ENCODE measurements at places on chromosomes 6 and 20.

- DNase-seq = no peak
Observed at GRCh38 chr20:46865824-46866223, 28.8 kb upstream of the EYA2 start.

GRCh38 chr20:62695448-62696414, 12.9 kb upstream of the NTSR1 start:
- DNase-seq = no peak

- DNase-seq = no peak
Observed at GRCh38 chr6:82057846-82058554, 189.5 kb downstream of the IBTK start.

- DNase-seq = no peak
Observed at GRCh38 chr6:54266400-54266923, 41.8 kb upstream of the TINAG start.

DNA sequence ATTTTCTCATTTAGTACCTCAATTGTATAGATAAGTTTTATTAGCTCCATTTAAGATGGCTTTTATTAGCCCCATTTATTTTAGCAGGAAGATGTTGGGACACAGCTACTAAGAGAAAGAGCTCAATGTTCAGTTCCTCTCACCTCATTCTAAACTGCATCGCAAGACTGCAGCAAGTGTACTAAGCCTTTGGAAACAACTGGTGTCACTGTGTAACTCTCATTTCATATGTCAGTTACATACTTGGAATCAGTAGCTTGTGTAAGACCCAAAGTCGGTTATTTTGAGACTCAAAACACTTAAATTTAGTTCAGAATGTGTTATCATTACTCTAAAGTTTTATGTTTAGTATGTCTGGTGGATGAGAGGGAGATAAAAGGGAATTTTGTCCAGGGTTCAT, 482.9 kb downstream of the BMP2 start:
- DNase-seq = no peak

GRCh38 chr6:155026706-155027045, 31.6 kb downstream of the TIAM2 start:
- no peak for DNase-seq

DNA sequence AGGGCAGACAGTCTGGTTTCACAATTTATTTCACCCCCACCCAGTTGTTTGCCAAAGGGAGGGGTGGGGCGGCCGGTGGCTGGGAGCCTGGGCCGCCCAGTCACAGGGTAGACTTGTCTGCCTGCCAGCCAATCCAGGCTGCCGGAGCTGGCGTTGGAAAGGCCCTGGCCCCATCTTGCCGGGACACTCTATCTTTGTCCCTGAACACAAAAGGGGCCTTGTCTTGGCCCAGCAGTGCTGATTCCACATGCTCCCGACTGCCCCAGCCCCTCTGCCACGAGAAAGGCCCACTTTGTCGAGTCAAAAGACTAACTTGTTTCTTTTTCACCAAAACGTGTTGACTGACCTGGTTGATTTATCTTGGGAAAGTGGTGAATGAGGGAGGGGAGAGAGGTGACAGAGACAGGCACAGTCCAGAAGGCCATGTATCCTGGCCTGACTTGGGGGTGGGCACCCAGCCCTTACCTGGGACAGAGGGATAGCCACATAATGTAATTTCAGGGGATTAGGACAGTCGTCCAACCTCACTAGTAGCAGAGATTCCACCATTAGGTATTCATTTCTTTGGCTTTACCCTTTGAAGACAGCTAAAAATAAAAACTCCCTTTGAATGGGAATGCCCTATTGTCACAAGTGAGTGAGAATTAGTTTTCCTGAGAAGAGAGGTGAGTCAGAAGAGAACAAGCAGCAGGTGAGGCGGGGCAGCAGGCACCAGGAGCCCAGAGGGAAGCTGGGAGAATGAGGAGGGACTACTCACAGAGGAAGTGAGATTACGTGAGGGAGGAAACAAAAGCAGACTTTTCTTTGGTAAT, 67.0 kb upstream of the SIRPA start:
- DNase-seq = no peak

DNA sequence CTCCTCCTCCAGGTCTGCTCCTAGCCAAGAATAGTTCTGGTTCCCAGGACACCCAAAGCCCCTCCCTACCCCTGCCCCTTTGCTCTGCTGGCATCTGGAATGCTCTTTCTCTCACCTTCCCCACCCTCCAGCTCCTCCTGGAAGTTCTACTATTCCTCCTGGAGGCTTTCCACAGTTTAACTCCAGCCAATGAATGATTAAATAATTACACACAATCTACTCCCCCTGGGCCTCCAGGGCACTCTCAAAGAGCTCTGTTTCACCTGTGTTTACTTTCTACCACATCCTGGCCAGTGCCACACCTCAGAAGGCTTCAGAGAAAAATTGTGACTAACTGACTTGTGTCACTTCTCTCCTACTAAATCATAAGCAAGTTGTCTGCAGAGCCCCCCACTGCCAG, 36.2 kb downstream of the GCM1 start:
- no peak for DNase-seq

- DNase-seq = no peak
Observed at GRCh38 chr20:33348136-33348937, 53.0 kb downstream of the CDK5RAP1 start.

GRCh38 chr6:167679790-167680604, 146.7 kb upstream of the AFDN start:
- DNase-seq = no peak

DNA sequence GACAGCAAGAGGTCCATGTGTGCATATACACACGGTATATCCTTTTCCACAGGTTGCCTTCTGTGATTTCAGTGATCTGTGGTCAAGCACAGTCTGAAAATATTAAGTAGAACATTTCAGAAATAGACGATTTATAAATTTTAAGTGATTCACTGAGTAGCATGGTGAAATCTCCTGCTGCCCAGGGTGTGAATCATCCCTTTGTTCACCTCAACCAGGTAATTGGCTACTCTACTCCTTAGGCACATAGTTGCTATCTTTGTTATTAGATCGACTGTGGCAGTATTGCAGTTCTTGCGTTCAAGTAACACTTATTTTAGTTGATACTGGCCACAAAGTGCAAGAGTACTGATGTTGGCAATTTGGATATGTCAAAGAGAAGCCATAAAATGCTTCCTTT, 1421.7 kb downstream of the GRIK2 start:
- no peak for DNase-seq

DNA sequence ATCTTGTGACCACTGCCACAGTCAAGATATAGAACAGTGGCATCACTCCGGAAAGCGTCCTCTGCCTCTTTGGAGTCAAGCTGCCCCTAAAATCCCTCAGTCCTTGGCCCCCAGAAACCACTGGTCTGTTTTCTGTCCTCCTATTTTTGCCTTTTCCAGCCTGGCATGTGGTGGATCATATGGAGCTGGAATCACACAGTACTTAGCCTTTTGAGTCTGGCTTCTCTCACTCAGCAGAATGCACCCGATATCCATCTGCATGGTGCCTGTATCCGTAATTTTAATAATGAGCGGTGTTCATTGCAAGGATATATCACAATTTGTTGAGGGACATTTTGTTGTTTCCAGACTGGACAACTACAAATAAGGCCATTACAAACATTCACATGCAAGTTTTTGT, 49.0 kb upstream of the STX16 start:
- DNase-seq = no peak

GRCh38 chr6:52127957-52128356, 40.5 kb upstream of the PKHD1 start:
- no peak for DNase-seq

GRCh38 chr20:59726281-59726595, 121.9 kb downstream of the PHACTR3 start:
- no peak for DNase-seq

- no peak for DNase-seq
Observed at GRCh38 chr20:1866834-1867233, 28.4 kb upstream of the SIRPA start.

- DNase-seq = no peak
Observed at GRCh38 chr6:83431545-83432155, 799 bp upstream of the ME1 start.

DNA sequence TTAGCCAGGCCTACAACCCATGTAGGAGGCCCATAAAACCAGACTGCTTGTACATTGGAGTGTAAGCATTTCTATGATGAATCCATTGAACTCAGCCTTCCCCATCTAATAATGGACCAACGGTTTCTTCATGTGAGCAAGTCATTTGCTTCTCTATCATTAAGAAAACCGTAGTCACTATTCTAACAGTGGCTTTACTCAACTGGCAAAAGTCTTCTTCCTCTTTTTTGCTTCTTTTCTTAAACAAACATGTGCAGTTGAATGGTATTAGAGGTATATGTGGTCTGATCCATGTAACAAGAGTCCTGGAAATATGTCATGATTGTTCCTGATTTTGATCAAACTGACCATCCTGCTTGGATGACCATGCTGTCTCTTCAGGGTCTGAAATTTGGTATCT, 132.4 kb upstream of the STXBP5 start:
- no peak for DNase-seq

DNA sequence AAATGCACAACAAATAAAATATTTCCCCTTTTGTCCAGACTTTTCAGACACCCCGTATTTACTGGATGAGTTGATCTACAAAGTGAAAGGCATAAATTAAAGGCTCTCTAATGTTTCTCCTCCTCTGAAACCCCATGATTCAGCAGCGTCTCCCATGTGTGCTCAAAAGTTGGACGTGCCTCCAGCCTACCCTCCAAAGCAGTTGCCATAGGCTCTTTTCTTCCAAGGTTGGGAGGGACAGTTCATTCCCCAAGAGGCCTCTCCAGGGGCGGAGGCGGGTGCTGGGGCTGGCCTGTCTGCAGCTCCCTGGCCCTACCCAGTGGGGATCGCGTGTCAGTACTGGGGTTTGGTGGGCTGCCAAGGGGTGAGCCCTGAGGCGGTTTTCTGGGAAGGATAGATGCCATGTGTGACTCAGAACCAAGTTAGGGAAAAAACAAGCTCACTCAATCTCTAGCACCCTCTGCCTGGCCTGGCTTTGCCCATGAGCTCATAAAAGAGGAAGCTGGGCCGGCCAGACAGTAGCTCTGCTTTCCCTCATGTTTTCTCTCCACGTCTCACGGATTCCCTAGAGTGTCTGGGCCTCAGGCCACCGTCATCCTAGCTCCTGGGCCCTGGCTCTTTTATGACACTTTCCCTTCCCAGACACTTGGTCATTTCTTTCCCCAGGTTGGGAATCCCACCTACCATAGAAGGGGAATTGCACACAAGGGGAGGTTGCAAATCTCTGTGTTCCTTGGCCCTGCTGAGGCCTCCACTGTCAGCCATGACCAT, 8.0 kb upstream of the IER3 start:
- DNase-seq = no peak

- DNase-seq = no peak
Observed at GRCh38 chr6:100267721-100268123, 197.0 kb downstream of the SIM1 start.

GRCh38 chr6:6804843-6805615, 216.5 kb downstream of the LY86 start:
- DNase-seq = no peak

DNA sequence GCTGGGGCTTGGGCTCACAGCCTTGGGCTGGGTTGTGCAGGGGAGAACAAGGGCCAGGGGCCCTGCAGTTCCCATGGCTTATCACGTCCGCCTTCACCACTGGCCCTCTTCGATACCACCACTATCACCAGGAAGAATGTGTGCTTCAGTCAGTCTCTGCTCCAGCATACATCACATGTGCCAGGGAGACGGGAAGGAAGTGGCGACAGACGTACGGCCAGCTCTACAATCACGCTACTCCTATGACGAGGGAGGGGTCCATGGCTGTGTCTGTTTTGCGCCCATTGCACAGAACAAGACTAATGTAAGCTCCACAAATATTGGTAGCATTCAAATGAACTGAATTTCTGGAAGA, 72.1 kb downstream of the TRAM2 start:
- DNase-seq = no peak

- DNase-seq = no peak
Observed at GRCh38 chr20:23484081-23484480, 6.8 kb upstream of the CST8 start.

DNA sequence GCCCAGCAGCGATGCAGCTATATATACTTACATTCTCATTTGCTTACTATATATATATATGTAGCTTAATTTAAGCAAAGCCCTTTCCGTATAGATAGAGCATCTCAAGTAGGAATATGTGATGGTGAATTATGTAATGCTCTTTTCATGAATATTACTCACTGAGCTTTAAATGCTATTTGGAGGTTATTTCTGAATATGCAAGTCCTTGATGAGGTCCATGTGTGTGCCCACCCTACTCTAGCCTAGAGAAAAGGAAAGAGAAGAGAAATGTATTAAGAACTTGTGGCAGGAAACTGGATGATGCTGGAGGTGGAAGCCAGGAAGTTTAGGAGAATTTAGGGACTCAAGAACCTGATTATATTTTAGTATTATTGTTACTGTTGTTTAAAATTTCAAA, 63.2 kb downstream of the PHACTR1 start:
- no peak for DNase-seq

GRCh38 chr6:34592208-34592952, 36.3 kb upstream of the SPDEF start:
- DNase-seq = no peak

DNA sequence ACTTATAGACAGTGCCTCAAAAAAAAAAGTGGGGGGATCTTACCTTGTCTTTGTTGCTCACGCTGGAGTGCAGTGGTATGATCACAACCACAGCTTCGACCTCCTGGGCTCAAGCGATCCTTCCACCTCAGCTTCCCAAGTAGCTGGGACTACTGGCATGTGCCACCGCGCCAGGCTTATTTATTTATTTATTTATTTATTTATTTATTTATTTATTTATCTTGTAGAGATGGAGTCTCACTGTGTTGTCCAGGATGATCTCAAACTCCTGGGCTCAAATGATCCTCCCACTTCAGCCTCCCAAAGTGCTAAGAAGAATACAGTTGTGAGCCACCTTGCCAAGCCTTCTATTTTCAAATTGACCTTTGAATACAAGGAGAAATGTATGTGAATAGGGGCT, 553.0 kb upstream of the BTBD3 start:
- no peak for DNase-seq

- no peak for DNase-seq
Observed at GRCh38 chr6:9520417-9521151, 894.3 kb downstream of the TFAP2A start.
